ENCODE measurements at places on chromosomes 4 and X.

DNA sequence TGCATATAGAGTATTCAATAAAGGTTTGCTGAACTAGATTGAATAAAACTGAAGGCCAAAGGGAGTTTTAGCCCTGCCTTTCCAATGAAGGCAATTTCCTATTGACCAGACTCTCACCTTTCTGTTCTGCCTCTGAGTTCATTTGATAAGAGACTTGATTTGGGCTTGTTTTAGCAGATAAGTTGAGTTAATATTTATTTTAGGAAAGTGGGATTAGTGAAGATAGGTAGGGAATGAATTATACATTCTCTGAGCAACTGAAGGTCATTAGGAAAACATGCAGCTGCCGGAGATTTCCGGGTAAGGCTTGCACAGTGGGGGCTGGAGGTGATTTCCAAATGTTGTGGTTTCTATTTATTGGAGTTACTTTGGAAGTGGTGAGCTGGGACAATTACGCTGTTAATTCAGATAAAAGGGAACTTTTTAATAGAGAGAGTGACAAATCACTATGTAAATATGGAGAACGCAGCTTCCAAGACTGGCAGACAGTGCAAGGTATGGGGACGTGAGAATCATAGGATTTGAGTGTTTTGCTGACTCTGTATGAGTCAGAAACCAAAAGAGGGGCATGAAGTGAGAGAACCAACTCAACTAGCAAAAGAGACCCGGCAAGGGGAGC, 553.6 kb upstream of the BOD1L1 start:
- DNase-seq: no peak

DNA sequence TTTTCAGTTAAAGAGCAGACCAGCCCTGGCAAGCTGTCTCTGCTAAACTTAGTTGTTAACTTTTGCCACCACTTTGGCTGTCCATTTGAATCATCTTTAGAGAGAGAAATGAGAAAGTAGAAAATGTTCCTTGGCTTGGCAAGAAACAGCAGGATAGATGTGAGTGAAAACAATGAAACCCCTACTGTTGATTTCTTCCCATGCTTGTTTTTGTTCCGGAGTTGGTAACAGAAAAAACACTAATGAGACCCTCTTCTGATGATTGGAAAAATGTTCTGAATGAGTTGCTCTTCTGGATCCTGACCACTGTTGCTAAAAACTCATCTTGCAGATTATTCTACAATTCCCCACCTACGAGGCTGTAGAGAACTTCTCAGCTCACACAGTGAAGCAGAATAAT, 203.3 kb downstream of the MAPK10 start:
- DNase-seq: no peak

DNA sequence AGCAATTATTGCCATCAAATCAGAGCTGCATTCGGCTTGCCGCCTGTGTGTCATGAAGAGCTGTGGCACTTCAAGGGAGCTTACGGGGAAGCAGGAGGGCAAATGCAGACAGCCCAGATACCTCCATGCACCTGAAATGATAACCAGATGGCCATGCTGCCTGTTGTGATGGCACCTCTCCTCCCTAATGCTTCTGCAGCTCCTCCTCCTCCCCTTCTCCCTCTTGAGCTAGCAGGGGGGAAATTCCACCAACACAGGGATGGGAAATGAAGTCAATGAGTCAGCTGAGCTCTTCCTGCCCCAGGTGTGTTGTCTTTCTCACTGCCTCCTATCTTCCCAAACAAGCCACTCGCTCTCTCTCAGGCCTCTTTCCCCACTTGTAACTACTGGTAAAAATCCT, 565.0 kb downstream of the BCOR start:
- DNase-seq: no peak

DNA sequence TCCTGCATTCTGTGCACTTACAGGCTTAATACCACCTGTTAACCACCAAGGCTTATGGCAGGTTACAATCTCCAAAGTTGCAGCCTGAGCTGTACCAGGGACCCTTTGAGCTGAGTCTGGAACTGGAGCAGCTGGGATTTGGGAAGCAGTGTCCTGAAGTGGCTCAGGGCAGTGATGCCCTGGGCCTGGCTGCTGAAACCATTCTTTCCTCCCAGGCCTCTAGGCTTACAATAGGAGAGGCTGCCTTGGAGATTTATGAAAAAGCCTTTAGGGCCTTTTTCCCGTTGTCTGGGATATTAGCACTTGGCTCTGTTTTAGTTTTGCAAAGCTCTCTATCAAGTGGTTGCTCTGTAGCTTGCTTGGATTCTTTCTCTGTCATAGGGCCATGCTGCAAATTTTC, 154.3 kb upstream of the CASK start:
- DNase-seq: no peak

- DNase-seq: no peak
Observed at GRCh38 chr4:153209410-153209809, 5.2 kb downstream of the TRIM2 start.

GRCh38 chr4:7499661-7500060, 64.9 kb upstream of the PSAPL1 start:
- no peak for DNase-seq

- no peak for DNase-seq
Observed at GRCh38 chr4:88613417-88613875, 21.2 kb downstream of the HERC3 start.

DNA sequence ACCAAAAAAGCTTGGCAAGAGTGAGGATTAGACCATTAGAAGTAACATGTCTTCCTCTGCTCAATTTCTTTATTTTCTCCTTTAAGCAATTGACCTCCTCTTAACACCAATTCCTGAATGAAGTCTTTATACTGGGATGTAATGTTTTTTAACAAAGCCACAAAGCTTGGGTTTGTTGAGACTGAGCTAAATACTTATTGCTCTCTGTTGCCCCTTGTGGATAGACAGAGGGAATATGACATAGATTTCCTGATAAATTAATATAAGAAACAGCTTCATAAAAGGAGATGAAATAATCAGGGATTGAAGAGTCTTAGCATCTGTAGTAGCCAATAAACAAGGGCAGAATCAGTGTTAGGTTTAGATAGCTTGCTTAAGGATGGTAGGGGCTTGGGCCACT, 57.6 kb downstream of the CCDC160 start:
- no peak for DNase-seq

- no peak for DNase-seq
Observed at GRCh38 chr4:25446611-25447010, 69.5 kb downstream of the ANAPC4 start.

GRCh38 chrX:74535408-74536151, 78.8 kb downstream of the RLIM start:
- DNase-seq: peak; percentile 55

DNA sequence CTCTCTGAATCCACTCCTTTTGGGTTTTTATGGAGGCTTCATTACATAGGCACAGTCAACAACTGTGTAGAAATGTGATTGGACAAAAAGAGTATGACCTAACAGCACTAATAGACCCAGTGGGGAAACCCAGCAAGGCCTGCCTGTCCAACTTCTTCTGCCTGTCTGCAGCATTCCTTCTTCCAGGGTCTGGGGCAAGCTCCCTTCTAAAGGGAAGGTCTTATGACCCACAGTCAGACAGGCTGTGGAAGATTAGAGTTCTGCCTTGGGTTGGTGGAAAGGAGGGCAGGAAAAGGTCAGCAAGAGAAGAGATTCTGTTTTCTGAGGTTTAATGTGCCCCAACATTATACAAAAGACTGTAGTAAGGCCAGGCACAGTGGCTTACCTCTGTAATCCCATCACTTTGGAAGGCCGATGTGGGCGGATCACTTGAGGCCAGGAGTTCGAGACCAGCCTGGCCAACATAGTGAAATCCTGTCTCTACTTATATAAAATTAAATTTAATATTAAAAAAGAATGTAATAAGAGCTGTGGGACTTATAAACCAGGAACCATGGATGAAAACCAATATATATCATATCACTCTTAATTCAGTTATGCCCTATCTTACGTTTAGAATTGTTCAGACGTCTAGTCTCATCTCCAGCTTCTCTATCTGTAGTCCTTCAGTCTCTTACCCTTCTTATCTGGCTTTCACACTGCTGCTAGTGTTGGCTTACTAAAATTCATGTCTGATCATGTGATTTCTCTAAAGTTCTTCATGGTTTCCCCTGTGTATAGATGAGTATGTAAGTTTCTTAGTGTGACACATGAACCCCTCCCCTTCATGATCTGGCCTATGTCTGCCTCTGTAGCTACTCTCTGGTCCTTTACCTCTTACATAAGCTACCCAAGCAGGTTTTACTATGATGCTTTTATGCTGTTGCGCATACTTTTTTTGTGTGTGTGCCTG, 6.2 kb downstream of the CLCN3 start:
- no peak for DNase-seq

DNA sequence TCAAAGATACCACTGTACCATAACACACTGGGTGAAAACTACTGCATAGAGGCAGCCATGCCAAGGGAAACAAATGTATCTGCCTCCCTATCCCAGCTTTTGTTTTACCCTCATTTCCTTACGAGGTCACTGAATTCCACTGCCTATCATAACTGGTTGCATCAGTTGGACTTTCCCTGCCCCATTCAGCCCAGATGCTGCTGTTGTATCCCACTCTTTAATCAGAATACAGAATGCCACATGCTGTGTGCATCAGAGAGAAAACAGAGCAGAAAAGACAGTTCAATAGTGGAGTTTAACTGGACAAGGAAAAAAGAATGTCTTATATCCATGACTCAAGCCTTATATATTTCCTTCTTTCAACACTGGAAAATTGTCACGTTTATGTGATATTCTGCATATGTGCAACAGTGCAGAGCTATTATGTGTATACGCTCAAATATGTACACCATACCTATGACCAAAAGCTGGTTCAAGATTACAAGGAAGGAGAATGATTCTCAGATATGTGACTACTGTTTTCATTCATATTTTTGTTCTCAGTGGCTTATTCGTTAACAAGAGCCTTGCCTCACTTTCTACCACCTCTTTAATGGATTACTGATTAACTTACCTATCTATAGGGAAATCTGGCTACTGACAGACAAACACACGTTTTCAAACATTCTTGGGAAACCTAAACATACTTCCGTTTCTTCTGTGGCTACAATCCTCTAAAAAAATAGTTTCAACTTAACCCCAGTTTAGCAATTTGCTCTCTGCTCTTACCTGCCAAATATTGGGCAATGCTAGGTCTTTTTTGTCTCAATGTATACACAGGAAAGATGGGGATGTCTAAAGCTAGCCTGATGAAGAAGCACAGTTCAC, 378.9 kb downstream of the SMARCA1 start:
- no peak for DNase-seq

DNA sequence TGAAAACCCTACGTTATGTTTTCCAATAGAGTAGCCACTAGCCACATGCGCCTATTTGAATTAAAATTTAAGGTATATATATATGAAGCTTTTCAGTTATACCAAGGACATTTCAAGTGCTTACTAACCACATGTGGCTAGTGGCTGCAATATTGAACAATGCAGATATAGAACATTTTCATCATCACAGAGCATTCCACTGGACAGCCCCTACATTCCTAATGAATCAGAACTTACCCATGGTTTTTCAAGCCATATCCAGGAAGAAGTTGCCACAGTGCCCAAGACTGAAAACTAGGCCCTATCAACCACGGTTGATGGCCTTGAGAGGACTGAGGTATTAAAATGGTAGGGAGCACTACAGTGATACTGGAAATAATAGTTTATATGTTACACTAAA, 29.7 kb downstream of the NEK1 start:
- no peak for DNase-seq

DNA sequence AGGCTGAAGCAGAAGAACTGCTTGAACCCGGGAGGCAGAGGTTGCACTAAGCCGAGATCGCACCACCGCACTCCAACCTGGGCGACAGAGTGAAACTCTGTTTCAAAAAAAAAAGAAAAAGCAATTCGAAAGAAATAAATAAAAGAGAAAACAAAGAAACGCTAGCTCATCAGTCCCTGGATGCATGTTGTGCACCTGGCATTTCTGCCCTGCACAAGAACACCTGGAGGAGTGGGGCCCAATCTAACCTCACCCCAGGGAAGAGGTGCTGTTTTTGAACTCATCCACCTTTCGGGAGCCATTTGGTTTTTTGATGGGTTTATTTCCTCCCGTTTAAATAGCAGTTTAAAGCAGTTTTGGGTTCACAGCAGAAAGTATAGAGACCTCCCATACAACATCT, 5.7 kb upstream of the MRFAP1 start:
- DNase-seq: no peak

All from C1 segment of cervical spinal cord (tissue), 14 donors.